Activated CD4-positive, alpha-beta T cell treated with anti-CD3 and anti-CD28 coated beads, Interleukin-2, amount 50 U/mL, for 24 hours (primary cell): ENCODE measurements at places on chromosomes 12 and 14.

- DNase-seq: no peak
Observed at GRCh38 chr14:99621948-99622347, 17.9 kb upstream of the CCDC85C start.

GRCh38 chr12:65535946-65536345 lies 257.5 kb downstream of the MSRB3 start:
- no peak for DNase-seq

DNA sequence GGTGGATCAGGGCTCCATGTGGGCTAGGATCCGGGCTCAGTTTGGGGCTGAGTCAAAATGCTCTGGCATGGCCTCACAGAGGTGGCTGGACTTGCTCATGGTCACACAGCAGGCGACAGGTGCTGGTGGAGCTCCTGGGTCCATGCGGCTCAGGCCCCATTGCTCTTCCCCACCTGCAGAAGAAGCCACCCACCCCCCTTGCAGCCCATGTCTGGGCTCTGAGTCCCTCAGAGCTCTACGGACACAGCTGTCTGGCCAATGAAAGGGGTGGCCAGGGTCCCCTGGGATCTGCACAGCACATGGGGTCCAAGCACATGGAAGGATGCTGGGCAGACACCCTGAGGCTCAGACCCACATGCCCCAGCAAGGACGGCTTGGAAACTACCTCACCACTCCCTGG lies 17.0 kb upstream of the C14orf180 start:
- no peak for DNase-seq

DNA sequence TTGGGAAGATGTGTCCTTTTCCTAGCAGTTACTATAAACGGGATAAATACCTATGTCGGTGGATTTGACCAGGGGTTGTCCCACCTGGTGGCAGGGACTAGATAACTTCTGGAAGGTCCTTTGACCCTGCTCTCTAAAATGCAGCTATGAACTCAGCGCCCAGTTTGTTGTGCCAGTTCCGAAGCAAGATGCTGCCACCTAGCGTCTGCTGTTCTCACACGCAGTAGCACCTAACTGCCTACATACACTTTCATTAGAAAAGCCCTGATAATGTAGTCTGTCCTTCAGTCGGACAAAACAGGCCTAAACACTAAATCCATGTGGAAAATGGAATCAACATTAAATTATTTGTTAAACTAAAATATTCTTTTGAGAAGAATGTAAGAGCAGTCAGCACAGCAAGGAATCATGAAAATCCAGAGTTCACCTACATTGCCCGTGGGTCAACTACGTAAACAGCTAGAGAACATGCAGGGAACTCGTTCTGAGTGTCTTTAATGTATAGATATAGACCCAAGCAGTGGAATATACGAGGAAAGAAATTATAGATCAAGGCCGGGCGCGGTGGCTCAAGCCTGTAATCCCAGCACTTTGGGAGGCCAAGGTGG lies 51.1 kb upstream of the CRACR2A start:
- DNase-seq: peak; percentile 33

DNA sequence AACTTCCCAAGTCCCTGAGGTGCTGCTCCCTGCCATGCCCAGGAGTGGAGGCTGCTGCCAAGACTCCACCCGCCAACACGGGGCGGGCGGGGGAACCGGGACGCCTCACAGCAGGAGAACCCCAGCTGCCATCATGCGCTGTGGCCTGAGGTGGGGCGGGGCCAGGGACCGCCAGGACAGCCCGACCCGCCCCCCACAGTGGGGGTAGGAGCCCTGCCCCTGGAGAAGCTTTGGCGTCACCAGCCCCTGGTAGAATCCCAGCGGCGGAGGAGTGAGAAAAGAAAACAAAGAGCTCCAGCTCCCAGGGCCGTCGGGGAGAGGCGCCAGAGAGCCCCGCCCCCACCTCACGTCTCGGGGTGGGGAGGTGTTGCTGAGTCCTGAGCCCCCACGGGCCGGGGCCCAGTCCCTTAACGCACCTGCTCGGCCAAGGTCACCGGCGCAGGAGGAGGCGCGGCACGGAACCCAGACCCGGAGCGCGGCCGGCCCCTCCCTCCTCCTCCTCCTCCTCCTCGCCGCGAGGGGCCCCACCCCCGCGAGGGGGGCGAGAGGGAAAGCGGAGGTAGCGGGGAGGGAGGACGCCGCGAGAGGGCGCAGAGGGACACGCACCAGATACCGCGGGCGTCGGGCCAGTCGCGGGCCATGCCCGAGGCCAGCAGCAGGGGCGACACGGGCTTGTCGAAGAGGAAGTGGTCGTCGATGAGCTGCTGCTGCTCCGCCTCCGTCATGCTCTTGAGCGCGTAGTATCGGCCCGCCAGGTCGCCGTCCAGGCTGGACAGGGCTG lies 1.8 kb downstream of the CKB start:
- no peak for DNase-seq

DNA sequence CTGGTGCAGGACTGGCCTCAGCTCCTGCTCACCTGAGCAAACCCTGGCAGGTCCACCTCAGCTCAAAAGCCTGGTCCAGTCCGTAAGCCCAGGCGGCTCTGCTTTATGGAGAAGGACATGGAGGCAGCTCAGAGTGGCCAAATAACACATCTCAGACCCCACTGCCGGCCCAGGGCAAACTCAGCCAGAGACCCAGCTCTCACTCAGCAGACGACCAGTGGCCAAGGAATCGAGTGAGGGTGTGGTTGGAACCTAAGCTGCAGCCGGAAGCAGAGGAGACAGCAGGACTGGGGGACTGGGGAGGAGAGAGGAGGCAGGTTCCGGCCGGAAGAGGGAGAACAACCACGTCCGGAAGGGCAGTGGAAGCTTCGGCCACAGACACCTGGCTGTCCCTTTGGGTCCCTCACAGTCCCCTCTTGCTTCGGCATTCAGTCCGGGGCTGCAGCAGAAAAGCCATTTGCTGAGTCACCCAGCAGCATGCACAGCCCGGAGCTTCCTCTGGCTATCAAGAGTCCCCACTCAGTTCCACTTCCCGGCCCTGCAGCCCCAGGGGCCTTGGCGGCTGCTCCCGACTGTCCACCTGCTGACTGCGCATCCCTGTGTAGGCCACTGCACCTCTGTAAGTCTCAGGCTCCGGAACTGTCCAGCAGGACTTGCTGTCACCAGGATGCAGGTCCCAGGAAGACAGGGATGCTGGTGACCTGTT lies 104.0 kb downstream of the CALM1 start:
- no peak for DNase-seq

- no peak for DNase-seq
Observed at GRCh38 chr14:88297306-88297705, 25.8 kb downstream of the KCNK10 start.

GRCh38 chr12:73390261-73390660 lies 1118.1 kb downstream of the TRHDE start:
- no peak for DNase-seq

DNA sequence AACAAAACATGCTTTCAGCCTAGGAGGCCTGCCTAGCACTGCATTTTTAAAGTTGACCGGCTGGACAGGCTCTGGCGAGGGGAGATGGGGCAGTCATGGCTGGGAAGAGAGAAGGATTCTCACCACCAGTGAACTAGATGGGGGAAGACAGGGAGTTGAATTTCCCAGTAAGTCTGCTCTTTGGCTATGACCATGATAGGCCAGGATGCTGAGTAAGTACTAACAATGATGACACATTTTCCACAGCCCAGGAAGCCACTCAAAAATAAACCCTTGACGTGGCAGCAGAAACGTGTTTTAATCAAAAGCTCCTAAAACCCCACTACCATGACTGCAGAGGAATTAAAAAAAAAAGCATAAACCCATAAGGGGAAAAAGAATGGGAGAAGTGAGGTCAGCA lies 19.0 kb downstream of the KCTD10 start:
- DNase-seq: no peak

GRCh38 chr12:47078733-47079467 lies 521 bp upstream of the PCED1B start:
- no peak for DNase-seq

DNA sequence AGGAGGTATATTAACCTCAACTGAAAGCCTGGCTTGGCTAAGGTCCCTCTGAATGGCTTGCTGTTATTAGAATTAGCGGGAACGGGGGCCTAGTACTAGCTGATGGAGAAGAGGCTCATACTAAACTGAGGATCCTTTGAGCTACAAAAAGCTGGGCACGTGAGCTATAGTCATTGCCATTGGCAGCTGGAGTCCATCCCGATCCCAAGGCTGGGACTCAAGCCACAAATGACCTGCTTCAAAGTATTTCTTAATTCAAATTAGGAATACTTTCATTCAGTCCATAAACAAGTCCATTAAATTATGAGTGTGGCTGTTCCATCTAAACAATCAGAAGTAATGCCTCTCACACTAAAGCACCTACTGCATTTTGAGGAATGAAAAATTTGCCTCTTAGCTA lies 114.5 kb downstream of the DACT1 start:
- no peak for DNase-seq

DNA sequence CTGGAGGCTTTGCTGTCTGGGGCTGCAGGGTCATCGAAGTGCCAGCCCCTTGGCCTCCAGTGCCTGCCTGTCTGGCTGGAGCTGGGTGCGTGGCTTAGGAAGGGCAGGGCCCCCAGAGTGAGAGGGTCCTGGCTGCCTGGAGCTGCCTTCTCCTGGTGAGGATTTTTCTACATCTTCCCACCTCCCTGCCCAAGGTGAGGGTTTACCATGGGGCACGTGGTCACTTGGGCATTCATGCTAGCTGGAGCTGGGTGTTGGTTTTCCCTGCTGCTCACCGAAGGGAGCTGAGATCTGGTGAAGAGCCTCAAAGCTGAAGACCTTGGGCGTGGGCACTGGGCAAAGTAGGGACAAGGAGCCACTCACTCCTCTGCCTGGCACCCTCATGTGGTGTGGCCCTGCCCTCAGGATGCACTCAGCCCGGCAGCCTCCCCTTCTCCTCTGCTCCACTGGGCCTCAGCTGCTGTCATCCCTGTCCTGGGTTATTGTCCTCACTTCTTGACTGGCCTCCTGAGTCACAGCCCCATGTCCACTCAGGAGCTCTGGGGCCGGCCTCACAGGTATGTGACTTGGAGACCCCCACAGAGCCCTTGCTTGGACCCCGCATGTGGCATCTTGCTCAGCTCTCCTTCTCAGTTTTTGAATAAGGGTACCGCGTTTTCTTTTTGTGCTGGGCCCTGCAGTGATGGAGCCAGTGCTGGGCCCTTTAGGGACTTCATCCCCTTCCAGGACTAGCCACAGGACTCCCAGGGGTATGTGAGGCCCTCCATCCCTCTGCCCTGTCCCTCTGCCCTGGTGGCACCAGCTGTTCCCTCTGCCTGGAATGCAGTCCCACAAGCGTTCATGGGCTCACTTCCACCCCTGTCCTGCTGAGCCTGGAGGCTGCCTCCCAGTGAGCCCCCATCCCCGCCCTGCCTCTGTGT lies 1.6 kb downstream of the CEP170B start:
- DNase-seq: no peak

DNA sequence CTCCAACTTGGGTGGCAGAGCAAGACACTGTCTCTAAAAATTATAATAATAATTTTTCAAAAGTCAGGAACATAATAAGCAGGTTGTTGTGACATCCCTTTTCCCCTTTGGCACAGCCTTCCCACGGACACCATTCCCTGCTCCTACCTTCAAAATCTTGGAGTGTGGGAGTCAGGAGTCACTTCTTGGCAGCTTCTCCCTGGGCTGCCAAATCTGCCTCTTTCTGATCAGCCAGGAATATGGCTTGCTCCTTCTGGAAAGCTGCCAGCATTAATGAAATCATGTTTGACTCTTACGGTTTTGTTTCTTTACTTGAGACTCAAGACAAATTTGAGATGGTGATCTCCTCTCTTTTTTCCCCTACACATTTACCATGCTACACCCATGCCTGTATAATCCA lies 391.4 kb upstream of the SYT1 start:
- no peak for DNase-seq

- DNase-seq: no peak
Observed at GRCh38 chr14:49408187-49408933, 177.8 kb downstream of the RPS29 start.

GRCh38 chr14:60756847-60757246 lies 22.3 kb downstream of the MNAT1 start:
- no peak for DNase-seq

GRCh38 chr14:61107869-61108493 lies 126.9 kb downstream of the SLC38A6 start:
- DNase-seq: no peak

DNA sequence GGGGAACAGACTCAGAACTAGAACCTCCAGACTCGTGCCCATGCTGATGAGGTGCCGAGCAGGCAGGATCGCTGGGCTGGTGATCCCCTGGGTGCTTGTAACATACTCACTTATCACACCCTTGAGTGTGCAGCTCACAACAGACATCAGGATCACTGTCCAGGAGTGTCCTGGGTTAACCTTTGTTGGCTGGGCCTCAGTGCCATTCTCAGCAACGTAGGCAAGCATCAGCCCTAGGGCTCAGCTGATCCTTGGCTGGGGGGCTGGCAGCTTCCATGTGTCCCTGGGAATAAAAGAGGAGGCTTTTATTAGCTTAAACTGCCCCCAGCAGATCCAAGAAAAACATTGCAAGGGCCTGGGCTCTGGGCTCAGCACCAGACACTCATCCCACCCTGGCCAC lies 1.6 kb downstream of the TMEM229B start:
- DNase-seq: no peak

DNA sequence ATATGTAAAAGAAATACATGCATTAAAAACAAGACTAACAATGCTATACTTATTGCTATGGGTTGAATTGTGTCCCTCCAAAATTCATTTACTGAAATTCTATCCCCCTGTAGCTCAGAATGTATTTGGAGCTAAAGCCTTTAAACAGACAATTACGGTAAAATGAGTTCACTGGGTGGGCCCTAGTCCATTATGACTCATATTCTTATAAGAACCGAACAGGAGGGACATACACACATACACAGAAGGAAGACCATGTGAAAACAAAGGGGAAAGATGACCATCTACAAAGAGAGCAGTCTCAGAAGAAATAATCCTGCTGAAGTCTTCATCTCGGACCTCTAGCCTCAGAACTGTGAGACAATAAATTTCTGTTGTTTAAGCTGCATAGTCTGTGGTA lies 77.1 kb upstream of the ANKS1B start:
- DNase-seq: no peak

- DNase-seq: no peak
Observed at GRCh38 chr14:71508901-71509300, 423.3 kb upstream of the RGS6 start.

- DNase-seq: no peak
Observed at GRCh38 chr14:37284760-37285159, 87.0 kb downstream of the MIPOL1 start.

GRCh38 chr12:68773582-68773981 lies 27.6 kb downstream of the SLC35E3 start:
- DNase-seq: no peak

DNA sequence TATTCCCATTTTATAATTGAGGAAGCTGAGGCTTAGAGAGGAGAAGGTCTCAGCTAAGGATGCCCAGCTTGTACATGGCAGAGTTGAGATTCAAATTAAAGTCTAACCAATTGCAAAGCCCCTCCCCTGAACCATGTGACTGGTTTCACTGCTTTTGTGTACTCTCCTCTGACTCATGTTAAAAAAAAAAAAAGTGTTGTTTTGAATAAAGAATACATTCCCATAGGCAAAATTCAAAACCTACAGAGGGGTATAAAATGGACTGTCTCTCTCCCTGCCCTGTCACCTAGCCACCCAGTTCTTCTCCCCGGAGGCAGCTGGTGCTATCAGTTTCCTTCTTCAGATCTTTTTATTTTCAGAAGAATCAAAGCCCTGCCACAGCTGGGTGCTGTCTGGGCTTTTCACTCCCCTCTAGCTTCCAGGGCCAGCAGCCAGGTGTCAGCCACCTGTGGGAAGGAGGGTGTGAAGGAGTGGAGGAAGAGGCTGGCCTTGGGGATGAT lies 5.4 kb downstream of the PSMD9 start:
- DNase-seq: no peak
